Fibroblast of villous mesenchyme (primary cell): ENCODE measurements at places on chromosomes 3 and 15. TPM values are rescaled to one million over a fixed set of nuclear protein-coding genes. Genes with fewer than 3 reads are reported as not detected.

Gene RGMA
- total RNA-seq, result 0.32 TPM in 1 of 2 replicates, not detected in the other

Gene IQCH
- 2.6 and 4.7 TPM in 2 replicates for total RNA-seq

- no peak for DNase-seq
Measured at GRCh38 chr3:87410110-87410509, 133.7 kb upstream of the POU1F1 start.

GRCh38 chr3:52310861-52311575, 5.1 kb upstream of the DNAH1 start:
- no peak for DNase-seq

Gene CTSH
- total RNA-seq, result 15.1 and 22.9 TPM in 2 replicates

DNA sequence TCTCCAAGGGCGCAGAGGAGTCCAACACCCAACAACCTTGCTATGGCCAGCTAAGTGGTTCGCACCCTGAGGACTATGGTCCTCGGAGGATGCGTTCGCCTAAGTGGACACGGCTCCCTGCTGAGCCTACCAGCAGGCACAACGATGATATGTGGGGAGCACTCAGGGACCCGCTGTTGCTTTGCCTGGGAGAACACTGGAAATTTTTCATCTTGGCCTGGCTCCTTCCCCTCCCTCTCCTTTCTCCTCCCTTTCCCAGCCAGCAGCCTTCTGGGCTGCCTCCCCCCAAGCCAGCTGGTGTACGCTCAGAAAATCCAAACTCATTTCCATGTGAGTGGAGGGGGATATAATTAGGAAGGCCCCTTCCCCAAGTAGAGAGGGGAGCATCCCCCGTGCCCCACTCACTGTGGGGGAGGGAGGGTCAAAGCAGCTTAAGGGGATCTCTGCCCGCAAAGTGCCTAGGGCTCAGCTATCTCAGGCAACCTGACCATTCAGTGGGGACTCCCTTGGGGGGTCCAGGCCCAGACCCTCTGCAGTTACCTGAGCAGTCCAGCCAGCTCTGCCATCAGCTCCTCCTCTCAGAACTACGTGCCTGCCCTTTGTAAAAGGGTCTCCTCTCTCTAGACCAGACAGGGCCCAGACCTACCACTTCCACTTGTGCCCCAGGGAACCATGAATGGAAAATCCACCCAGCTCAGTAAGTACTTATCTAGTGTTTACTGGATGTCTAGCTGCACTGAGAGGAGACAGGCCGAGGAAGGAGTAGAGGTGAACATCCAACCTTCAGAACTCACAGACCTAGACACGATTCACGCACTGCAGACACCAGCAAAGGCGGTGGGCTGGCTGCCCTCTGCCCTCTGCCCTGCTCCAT, 742 bp upstream of the SEMA7A start:
- no peak for DNase-seq

GRCh38 chr3:3281024-3281423, 101.5 kb upstream of the CRBN start:
- DNase-seq, result no peak

- DNase-seq, result no peak
Measured at GRCh38 chr3:113533534-113533892, 1.2 kb downstream of the SIDT1 start.

DNA sequence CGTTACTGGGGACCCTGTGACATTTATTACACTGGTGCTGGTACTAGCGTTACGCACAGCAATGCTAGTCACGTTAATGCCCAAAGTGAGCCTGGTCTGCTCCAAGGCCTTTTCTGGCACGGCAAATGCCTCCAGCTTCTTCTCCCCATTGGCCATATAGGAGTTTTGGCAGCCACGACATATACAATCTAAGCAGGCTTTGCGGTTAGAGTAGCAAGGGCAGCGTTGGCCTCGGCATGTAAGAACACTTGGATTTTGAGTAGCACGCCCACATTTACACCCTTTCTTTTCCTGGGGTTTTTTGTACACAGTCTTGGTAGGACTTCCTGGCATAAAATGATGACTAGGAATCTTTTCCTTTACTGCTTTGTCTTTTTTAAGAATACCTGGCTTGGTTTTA, 44.9 kb downstream of the MSL2 start:
- peak; percentile 50 for DNase-seq

DNA sequence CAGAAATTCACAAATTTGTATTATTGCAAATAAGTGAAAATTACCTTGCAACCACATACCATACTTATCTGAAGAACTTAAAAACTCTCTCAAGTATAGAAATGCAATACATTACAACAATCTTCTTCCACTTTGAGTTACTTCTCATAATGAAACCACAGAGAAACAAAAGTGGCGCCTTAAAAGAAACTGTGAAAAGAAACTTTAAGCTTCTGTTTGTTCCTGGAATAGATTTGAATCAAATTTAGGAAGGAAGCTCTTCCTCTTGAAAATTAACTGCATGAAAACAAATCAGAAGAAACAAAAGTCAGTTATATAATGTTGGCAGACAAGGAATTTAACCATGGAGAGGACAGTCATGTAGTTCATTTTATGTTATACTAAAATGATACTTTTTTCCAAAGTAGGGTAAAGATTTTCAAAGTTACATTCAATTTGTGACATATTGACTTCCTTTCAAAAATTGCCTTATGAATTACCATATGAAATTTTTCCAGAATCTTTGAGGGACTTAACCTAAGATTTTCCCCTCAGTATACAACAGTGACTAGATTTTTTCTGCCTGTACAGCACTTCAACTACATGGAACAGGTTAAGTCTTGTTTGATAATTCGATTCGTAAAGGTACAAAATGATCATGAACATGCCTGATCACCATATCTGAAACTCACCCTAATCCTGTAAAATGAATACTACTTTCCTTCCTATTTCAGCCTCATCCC, 57.6 kb upstream of the TNFSF10 start:
- no peak for DNase-seq

Gene TMIE
- under 0.01 TPM in 1 of 2 replicates, not detected in the other for total RNA-seq

GRCh38 chr3:170809975-170810357, 60.0 kb downstream of the RPL22L1 start:
- peak; percentile 94 for DNase-seq

GRCh38 chr3:128496019-128496601, 3.1 kb upstream of the GATA2 start:
- DNase-seq, result no peak

GRCh38 chr15:57570994-57571393, 20.7 kb upstream of the MYZAP start:
- DNase-seq, result peak; percentile 62

DNA sequence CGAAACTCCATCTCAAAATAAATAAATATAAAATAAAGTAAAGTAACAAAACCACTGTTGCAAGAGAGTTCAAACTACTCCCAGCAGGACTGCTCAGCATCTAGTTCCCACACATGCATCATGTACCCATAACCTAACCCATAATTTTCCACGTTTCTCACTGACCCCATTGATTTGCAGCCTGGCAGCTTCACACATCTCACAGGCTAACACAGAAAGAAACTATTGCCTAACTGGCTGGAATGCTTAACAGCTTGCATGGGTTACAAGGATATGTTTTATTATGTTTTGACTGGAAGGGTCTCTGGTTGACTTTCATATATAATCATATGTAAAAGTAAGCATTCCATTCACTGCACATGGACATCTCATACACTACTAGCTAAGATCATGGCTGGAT, 55.6 kb upstream of the TBC1D23 start:
- peak; percentile 91 for DNase-seq

DNA sequence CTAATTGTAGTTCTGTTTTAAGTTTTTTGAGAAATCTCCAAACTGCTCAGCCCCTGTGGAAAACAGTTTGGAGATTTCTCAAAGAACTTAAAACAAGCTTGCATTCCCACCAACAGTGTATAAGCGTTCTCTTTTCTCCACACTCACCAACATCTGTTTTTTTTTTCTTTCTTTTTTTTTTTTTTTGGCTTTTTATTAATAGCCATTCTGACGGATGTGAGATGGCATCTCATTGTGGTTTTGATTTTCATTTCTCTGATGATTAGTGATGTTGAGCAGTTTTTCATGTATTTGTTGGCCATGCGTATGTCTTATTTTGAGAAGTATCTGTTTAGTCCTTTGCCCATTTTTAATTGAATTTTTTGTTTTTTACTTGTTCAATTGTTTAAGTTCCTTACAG, 73.1 kb upstream of the COL8A1 start:
- DNase-seq, result no peak

DNA sequence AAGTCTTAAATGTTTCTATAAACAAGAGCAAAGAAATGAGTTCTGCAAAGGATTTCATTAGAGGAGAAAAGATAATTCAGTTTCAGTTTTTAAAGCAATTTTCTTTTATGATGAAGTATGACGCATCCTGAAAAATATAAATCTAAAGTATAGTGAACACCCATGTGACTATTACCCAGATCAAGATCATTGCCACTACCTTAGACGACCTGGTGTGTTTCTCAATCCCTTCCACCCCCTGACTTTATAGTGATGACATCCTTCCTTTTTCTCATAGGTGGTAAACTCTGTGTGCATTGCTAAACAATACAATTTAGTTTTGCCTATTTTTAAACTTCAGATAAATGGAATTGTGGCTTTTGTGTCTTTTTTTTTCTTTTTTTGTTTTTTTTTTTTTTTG, 8.4 kb downstream of the STT3B start:
- DNase-seq, result peak; percentile 50

DNA sequence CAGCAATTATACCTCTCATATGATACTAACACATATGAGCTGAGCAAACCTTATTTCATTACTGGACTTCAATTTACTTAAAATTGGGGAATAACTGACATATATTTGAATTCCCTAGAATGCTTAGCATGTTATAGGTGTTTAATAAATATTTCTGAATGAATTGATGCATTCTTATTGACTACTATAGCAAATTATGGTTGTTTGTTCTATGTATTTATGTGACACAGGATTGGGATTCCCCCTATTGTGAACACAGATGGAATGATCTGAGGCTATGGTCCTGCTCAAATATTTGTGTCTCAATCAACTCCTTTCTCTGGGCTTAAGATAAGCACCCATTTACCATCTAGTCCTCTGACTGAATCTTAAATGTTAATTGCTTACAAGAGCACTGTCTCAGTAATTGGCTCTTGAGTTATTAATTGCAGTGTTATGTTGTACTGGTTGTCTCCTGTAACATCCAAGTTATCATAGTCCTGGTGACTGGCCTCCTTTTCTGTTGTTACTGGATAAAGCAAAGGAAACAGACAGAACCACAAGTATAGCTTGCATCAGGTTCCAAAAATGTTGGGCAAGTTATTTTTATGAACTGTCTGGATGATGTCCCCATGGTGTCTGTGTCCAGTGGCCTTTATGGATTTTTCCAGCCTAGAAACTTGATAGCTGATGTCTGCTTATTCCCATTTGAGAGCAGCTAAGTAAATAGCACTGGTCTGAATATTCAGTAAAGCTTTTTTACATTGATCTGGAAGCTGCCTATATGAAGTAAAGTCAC, 2.3 kb upstream of the UACA start:
- DNase-seq, result peak; percentile 88

DNA sequence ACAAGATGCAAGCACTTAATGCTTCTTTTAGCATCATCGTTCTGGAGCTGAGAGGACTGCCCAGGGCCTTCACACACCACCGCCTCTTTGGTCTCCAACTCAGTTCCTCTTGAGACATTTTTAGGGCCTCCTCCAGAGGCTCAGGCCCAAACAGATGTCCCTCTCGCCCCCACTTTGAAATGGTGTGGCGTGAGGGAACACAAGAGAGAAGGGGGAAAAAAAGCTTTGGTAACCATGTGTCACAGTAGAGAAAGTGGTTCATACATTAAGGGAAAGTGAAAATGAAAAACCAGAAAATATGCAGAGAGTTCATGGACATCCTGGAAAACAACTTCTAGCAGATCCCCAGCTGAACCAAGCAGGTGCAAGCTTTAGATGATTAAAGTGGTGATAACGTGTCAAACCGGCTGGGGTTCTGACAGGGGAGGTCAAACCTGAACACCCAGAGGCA, 33.1 kb upstream of the FOXP1 start:
- DNase-seq, result no peak
